ENCODE measurements at places on chromosomes 12 and 14.

GRCh38 chr12:128982933-128983332, 129.7 kb downstream of the GLT1D1 start:
- DNase-seq: no peak

- DNase-seq: no peak
These were observed 4.9 kb upstream of the NEMF start for GRCh38 chr14:49857427-49858003.

DNA sequence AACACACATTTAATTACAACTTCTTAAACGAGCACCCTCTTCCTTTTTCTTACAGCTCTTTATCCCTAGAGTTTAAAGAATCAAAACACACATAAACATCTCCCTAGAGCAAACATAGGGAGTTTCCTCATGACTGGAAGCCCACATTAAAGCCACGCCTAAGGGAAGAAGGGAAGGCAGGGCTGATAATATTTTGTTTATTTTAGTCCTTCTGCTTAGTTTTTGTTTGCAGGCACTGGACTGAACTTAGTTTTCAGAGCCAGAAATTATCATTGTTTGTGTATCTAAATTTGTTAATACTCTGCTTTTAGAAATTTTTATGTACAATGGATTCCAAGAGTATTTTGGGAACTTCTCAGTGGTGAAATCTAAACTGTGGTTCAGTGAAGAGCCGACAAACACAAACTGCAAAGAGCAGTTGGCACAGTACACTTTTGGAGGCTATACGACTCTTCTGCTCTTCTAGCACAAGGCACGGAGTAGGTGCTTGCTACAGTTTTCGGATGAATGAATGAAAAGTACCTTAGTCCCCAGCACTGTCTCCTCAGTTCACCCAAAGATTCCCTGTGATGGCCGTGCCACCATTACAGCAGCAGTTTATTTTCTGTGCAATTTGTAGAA, 17.6 kb upstream of the AMIGO2 start:
- DNase-seq: no peak

DNA sequence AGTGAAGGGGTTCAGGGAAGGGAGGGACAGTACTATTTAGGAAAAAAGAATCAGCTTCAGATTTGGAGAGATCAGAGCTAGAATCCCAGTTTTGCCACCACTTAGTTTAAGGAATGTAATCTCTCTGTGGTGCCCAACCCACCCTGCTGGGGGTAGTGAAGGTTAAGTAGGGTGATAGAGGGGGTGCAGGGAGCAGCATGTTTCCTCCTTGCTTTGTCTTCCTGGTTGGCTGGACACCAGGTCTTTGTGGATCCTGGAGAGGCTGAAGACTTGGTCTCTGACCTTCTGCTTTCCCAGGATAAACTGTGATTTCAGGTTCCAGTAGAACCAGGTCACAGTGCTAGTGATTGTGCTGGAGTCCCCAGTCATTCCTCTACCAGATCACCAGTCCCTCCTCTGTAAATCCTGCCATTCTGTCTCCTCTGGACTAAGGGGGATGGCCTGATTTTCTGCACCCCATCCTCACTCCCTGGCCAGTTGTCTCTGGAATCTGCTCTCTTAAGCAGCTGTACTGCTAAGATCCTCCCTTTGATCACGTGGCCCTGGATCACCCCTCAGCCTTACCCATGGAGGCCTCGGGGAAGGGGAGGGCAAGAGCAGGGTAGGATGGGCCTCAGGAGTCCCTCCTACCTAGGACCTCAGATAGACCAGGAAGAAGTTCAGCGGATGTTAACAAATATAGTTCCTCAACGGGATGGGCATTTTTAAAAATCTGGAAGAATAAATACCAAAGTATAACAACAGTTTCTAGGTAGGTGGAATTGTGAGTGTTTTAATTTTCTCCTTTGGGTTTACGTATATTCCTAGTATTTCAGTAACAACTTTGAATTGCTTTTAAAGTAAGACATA, 3.1 kb downstream of the MAP3K12 start:
- no peak for DNase-seq

GRCh38 chr14:30655124-30655523, 33.0 kb downstream of the SCFD1 start:
- DNase-seq: no peak

GRCh38 chr14:26925876-26926584, 328.2 kb upstream of the NOVA1 start:
- DNase-seq: no peak

DNA sequence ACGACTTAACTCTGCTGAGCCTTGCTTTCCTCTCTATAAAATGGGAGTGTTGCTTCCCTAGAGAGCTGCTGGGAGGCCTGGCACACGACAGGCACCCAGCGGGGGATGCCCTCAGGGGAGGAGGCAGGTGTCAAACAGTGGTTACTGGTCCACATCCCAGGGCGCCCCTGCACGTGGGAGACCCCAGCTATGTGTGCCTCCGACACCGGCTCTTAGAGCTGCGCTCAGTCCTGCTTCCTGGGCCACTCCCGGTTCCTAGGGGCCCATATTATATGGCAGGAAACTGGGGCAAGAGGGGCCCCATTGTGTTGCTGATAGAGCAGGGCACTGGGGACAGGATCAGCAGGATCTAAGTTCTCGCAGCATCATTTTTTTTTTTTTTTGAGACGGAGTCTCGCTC, 47.3 kb downstream of the CHGA start:
- DNase-seq: no peak

GRCh38 chr12:52651726-52652261, at the start of gene KRT2:
TSS of gene KRT2 (minus strand) at chr12:52652211. CDS start at chr12:52652142, 69 bp downstream.
- DNase-seq: no peak

- DNase-seq: no peak
These were observed 16.0 kb upstream of the FBLN5 start for GRCh38 chr14:91963465-91963864.

DNA sequence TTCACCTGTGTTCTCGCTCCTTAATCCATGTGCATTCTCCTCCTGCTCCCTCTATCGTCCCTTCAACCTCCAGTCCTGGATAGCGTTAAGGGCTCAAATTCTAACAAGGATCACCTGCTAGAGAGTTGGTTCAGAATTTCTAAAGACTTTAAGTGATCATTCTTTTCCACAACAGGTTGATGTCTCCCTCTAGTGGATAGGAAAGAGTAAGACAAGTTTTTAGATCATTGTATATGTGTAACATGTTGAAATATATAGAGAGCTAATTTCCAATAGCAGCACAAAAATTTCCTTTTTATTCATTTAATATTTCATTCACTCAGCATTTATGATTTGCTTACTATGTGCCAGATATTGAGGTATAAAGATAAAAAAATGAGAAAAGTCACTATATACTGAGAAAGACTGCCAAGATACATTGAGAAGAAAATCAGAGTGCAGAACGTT, 9.3 kb upstream of the ESR2 start:
- DNase-seq: no peak

DNA sequence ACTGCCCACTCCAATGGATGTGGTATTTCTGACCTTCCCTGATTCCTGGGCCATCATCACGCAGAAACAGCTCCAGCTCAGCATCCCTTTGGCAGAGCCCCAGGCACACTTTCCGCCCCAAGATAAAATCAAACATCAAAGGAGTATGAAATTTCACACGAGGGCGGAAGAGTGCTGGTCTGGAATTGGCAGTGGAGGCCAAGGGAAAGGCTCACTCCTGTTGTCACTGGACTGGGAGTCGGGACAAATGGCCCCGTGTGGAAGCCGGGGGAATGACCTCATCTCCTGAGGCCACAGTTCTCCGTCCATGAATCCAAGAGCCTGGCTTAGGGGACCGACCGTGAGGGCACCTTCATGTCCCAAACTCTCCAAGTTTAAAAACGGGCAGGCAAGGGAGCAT, 40.9 kb downstream of the FZD10 start:
- DNase-seq: no peak
